ENCODE measurements at places on chromosomes 3 and 15. TPM values are rescaled to one million over a fixed set of nuclear protein-coding genes. Genes with fewer than 3 reads are reported as not detected.

DNA sequence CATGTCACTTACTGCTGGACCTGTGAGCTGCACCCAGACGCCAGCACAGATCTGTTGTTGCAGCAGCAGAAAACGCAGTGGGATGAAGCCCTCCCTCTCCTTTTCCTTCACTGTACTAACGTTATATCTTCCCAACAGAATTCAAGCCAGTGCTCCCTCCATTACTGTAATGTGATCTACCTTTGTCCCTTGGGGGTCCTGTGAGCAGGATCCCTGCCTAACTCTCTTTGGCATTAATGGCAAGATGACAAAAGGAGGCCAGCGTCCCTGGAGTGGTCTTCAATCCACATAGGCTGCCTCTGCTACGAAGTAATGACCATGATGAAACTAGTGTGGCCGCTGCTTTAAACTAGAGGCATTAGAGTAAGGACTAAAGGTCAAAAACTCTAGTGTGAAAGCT is 69.3 kb upstream of the SOX14 start:
- no peak overlapping the region for H3K4me3 ChIP-seq
- no peak overlapping the region for H3K27ac ChIP-seq
- no peaks in the 10 kb centered on the region for H3K36me3 ChIP-seq
- DNase-seq: no peak
- no peaks in the 10 kb centered on the region for H3K4me1 ChIP-seq

- H3K4me3 ChIP-seq: no peak overlapping the region
- H3K27me3 ChIP-seq: peaks cover 7% of the 10 kb centered on the region
- H3K36me3 ChIP-seq: no peaks in the 10 kb centered on the region
- no peak overlapping the region for H3K27ac ChIP-seq
- peaks cover 8% of the 10 kb centered on the region for H3K4me1 ChIP-seq
- DNase-seq: no peak
These were observed 50.5 kb downstream of the MYO1E start for GRCh38 chr15:59322056-59322759.

DNA sequence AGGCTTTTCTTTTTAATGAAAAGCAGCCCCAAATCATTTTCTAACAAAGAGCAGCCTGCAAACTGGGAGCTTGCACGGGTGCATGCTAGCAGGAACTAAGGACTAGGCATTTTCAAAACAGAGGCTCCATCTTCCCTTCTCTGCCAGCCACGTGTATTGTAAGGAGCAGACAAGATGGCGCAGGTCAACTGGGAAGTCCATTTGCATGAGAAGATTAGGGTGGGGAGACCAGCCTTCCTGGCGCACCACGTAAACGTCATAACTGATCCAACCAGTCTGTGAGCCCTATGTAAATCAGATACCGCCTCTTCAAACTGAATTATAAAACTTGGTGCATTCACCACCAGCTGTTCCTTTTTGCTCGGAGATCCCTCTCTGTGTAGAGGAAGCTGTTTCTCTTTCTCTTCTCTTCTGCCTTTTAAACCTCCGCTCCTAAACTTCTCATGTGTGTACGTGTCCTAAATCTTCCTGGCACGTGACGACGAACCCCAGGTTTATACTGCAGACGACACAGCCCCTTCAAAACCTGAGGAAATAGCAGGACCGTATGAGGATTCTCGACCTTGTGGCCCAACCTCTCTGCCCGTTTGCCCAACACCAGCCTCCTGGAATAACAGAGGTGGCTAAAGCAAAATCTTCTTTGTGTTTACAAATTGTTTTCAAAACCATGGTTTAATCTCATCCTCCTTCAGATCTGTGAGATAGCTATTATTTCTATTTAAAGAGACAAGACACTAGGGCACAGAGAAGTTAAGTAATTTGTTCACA is 26.4 kb upstream of the SLC30A4 start:
- H3K36me3 ChIP-seq: no peaks in the 10 kb centered on the region
- H3K4me1 ChIP-seq: no peaks in the 10 kb centered on the region
- no peak for DNase-seq
- no peaks in the 10 kb centered on the region for H3K27me3 ChIP-seq
- no peak overlapping the region for H3K27ac ChIP-seq

- no peaks in the 10 kb centered on the region for H3K36me3 ChIP-seq
- H3K27ac ChIP-seq: no peak overlapping the region
- no peaks in the 10 kb centered on the region for H3K4me1 ChIP-seq
- no peak overlapping the region for H3K4me3 ChIP-seq
- no peaks in the 10 kb centered on the region for H3K27me3 ChIP-seq
These were observed 12.7 kb upstream of the CTSH start for GRCh38 chr15:78957416-78958093.

- H3K27me3 ChIP-seq: no peaks in the 10 kb centered on the region
- no peak overlapping the region for H3K4me3 ChIP-seq
- DNase-seq: no peak
- no peaks in the 10 kb centered on the region for H3K36me3 ChIP-seq
- H3K4me1 ChIP-seq: no peaks in the 10 kb centered on the region
These were observed 224.8 kb upstream of the DCBLD2 start for GRCh38 chr3:99126316-99126715.

The UBR1 gene
- 29.7 TPM for total RNA-seq

The LSAMP gene
- not detected for total RNA-seq

The ISLR gene
- total RNA-seq: not detected

DNA sequence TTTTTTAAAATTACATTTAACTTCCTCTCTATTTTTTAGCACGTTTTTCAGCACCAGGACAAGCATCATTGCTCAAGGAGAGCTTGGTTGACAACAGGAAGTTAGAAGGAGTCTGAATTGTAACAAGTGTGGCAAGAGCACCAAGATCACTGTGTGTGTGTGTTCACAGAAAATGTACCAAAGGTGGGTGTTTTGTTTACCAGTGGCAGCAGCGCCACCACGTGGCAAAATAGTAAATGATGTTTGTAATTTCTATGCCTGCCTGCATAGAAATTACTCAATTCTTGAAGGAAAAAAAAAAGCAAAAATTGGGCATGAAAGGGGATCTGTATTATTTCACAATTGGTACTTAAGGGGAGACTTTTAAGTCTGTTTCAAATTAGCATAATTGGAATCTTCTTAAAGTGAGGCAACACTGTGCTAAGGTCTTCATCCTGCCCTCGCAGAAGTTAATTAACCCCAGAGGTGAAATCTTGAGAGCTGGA is 7.4 kb upstream of the U2SURP start:
- no peak overlapping the region for H3K27ac ChIP-seq
- no peak overlapping the region for H3K4me3 ChIP-seq
- peaks cover 2% of the 10 kb centered on the region for H3K4me1 ChIP-seq
- peaks cover 7% of the 10 kb centered on the region for H3K27me3 ChIP-seq
- DNase-seq: peak; percentile 75

The ITIH3 gene
- total RNA-seq: not detected

DNA sequence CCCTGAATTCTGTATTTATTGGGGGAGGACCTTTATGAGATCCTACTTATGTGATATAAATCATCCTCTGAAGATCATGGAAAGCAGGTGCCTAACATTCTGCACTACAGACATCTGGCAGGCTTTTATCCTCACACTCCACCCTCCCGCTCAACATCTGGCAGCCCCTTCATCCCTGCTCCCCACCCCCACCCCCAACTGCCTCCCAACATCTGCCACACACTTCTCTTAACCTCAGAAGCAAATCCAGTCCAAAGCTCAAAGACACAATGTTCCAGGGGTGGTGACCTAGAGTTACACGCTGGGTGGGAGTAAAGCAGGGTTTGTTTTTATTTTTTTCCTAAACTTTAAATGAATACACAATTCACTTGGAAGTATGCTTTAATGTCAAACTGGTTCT is 184.5 kb upstream of the ATP11B start:
- no peak for DNase-seq
- H3K4me1 ChIP-seq: no peaks in the 10 kb centered on the region
- H3K4me3 ChIP-seq: no peak overlapping the region
- no peaks in the 10 kb centered on the region for H3K36me3 ChIP-seq
- no peak overlapping the region for H3K27ac ChIP-seq

The SYNM gene
- 2.7 TPM for total RNA-seq
